ENCODE measurements at places on chromosomes 3 and 15.

DNA sequence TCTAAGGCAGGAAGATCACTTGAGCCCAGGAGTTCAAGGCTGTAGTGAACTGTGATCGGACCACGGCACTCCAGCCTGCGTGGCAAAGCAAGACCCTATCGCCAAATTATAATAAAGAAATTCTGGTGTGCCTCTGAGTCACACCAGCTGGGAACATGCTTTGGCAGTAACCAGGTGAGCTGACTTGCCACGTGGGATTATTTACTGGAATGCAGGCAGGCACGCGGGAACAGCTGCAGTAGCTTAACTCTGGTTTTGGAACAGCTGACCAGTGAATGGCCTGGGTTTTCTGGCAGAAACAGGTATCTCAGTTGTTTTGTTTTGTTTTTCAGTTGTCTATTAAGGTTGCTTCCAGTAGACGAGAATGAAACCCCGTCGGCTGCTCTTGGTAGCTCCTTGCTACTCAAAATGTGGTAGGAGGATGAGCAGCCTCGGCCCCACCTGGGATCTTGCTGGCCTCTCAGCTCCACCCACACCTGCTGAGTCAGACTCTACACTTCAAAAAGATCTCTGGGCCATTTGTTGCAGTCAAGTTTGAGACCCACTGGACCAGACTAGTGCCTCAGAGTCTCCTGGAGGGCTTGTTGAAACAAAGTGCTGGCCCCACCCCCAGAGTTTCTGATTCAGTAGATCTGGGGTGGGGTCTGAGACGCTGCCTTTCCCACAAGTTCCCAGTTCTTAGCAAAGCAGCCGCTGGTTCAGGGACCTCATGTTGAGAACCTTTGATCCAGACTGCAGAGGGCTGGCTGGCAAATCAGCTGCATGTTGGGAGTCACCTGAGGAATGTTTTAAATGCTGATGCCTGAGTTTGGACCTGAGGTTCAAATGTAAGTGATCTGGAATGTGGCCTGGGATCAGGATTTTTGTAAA lies 26.6 kb downstream of the IDH2 start:
- DNase-seq = peak; percentile 57

DNA sequence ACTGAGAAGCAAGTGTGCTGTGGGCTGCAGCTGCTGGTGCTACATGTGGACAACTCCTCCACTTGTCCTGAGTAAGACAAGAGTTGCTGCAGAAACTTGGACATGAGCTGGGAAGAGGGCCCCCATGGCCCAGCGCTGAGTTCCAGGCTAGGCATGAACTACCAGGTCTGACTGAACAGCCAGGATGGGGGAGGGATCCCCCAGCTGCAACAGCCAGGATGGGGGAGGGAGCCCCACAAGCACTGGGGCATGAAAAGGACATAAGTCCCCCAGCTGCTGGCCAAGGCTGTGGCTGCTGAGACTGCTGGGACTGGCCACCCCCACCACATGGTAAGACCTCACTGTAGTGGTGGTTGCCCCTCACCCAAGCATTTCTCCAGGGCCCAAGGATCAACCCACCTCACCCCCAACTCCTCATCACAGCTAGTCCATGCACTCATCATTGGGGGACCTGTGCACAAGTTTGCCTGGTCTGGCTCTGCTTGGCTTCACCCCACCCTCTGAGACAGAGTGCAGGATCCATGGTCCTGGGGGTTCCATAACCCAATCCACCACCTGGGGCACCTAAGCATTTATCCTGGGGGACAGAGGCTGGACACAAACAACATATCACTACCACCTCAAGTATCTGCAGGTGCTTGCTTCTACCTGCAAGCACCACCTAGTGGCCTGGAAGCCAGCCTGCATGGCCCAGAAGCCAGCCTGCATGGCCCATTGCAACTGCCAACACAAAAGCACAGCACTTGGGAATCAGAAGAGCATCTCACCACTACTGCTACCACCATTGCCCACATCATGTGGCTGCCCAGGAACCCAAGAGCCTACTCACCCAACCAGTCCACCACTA lies 84.5 kb upstream of the STT3B start:
- peak; percentile 53 for DNase-seq

GRCh38 chr15:84953136-84953535 lies 28.5 kb upstream of the PDE8A start:
- DNase-seq = no peak

DNA sequence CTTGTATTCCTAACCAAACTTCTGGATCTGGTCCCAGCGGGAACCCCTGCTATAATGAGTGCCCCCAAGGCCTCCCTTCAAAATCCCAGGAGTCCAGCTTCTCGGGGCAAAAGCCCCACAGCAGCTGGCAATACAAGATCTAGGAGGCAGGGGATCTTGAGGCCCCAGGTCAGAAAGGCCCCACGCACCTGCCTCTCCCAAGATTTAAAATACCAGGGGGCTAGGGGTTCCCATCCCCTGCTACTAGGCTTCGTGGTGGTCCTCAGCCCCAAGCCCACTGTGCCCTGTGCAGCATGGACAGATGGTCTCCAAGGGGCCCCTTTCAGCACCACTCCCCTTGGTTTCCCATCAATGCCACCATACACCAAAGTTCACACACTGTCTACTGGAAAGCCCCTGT lies 15.8 kb upstream of the CYP11A1 start:
- no peak for DNase-seq

- DNase-seq = peak; percentile 31
Observed at GRCh38 chr3:24545887-24546286, 51.2 kb upstream of the THRB start.

DNA sequence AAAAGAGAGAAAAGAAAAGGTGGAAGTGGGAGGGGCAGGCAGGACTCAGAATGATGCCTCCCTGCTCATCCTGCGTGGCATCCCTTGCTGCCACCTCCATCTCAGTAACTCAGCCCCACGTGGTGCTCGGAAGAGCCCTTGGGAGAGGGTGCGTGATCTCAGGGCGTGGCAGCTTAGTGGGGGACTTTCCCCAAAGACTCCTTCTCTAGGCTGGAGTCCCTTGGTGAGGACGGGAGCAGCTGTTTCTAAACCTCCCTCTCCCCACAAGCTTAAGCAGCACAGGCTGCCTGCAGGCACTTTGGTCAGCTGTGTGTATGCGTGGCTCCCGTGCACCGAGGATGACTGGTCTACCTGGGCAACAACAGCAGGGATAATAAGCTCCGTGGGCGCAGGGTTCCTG lies 7.4 kb upstream of the ANPEP start:
- no peak for DNase-seq

- no peak for DNase-seq
Observed at GRCh38 chr3:112133626-112134334, 732 bp upstream of the GCSAM start.

DNA sequence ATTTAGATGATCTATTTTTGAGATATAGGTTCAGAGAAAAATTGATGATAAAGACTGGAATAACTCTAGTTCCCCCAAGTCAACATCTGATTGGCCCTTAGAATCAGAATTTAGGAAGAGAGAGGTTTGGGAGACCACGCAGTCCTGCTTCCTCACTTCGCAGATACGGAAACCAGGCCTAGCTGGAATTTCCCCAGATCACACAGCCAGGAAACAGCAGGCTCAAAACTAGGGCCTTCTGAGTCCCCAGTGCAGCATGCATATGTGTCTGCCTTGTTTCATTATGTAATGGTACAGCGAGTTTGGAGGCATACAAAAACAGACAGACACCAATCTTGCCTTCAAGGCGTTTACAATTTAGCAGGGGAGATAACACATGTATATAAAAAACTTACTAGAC lies 177.1 kb upstream of the ICE2 start:
- no peak for DNase-seq

Data from HepG2 (cell line).